Left cardiac atrium (tissue), 4 donors: ENCODE measurements at places on chromosomes 12 and 14. TPM values are rescaled to one million over a fixed set of nuclear protein-coding genes. Genes with fewer than 3 reads are reported as not detected.

DNA sequence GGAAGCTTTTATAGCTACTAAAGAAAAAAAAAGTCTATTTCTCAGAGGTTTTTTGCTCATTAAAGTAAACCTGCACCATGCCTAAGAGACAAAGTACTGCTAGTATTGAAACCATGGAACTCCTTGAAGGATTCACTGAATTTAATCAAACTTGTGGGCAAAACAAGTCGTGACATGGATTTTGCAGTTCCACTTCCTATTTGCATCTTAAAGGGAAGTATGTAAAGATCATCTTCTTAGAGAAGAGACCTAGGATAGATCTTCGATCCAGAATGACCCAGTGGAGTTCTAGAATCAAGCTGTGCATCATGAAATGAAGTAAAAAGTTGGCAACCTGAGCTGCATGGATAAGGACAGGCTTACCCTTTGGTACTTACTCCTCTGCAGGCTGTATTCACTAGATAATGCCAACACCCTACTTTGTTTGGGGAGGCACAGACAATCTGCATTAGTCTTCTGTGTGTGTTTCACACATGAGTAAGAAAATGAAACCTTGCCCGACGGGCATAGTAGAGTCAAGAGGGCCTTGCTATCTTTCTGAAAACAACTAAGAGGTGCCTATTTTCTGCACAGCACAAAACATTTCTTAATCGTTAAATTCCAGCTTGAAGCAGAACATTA, 1.9 kb downstream of the GNG2 start:
- DNase-seq: no peak

DNA sequence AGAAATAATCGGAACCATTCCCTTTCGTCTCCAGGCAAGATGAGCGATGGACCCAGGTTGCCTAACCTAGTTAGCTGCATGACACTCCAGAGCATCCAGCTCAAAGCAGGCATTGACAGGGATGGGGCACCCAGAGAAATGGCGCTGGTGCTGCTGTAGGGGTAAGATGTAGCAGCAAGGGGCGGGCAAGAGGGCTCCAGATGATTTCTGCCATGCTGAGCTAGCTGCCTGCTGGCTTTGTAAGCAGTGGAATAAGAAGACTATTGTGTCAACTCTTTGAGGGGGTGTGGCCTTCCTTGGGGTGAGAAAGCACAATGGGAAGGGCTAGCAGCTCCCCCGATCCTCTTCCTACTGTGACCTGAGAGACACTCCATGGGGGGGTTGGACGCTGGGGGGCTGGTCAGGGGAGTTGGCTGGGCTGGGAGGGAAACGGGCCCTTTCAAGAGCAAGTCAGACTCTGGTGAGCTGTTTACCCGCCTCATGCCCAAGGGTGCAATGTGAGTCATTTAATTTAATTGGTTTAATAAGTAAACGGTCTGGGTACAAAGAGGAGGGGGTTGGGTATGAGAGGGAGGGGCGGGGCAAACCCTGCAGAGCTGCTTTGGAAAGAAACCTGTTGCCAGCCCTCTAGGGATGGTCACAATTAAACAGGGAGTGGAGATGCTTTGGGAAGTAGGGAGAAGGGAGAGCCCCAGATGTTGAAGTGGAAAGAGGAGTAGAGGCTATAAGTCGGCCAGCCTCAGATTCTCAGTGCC, 50.5 kb downstream of the B4GALNT3 start:
- DNase-seq: no peak

DNA sequence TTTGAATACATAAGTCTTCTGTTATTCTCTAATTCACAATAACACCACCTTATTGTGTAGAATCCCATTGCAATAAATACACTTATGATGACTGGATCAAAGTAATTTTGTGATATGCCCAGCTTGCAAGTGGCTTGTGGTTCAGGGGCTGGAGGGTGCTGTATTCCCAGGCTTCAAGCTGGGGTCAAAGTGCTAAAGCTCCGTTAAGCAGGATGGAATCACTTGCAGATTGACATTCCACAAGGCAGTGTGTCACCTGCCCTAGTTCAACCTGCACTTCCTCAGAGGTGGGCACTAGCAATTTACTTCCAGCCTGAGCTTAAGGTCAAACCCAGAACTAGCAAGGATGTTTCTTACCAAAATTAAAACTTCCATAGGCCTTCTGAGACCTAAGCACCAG, 166.6 kb downstream of the SSPN start:
- no peak for DNase-seq

DERA gene
- total RNA-seq: 15.7 TPM

- no peak for DNase-seq
Observed at GRCh38 chr14:29518335-29518734, 409.3 kb downstream of the PRKD1 start.

- DNase-seq: no peak
Observed at GRCh38 chr12:26678697-26679660, 154.0 kb downstream of the ITPR2 start.

DNA sequence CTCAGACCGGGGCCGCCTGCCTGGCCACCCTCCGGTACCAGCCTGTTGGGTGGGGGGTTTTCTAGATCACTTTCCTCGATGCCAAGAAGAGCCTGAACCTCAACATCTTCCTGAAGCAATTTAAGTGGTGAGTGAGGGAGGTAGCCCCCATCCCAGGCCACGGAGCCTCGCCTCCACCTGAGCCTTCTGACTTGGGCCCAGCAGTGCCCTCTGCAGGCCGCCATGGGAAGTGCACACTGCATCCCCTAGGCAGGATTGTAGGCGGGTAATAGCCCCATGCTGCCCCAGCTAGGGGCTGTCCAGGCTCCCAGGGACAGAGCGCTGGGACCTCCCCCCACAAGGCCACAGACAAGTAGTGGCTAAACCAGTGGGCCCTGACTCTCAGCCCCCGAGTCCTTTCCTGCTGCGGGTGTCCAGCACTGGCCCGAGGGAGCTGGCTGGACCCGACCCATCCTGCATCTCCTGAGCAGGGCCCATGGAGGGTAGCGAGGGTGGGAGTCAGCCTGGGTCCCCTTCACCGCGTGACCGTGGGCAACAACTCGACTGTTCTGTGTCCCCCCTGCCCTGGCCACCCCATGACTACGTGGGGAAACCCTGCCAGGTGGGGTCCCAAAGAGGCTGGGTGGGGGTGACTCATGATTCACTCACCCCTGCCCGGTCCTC, 15.3 kb upstream of the ADSS1 start:
- peak; percentile 73 for DNase-seq

DNA sequence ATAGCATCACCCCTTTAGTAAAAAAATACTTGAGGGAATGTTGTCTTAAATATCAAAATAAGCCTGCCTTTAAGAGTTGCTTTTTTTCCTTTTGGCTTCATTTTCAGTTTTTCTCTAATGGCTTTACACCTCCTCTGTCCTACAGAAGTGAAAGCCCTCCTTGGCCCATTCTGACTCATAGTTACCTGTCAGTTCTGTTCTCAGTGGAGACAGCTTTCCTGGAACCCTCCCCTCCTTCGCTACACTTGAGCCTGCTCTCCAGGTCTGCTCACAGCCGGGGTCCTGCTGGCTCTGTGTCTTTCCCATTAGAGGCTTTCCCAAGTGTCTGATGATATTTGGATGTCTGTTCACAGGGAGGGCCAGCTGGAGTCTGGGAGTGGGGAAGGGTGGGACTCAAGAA, 84.0 kb downstream of the PELI2 start:
- no peak for DNase-seq

- no peak for DNase-seq
Observed at GRCh38 chr14:97137705-97138104, 340.5 kb downstream of the VRK1 start.
